Stimulated activated CD4-positive, alpha-beta T cell treated with anti-CD3 and anti-CD28 coated beads, Interleukin-2, amount 100 ng/mL, for 4 hours (primary cell): ENCODE measurements at places on chromosomes 6 and 20.

- DNase-seq: no peak
These were observed 24.4 kb downstream of the COMMD7 start for GRCh38 chr20:32718749-32719348.

DNA sequence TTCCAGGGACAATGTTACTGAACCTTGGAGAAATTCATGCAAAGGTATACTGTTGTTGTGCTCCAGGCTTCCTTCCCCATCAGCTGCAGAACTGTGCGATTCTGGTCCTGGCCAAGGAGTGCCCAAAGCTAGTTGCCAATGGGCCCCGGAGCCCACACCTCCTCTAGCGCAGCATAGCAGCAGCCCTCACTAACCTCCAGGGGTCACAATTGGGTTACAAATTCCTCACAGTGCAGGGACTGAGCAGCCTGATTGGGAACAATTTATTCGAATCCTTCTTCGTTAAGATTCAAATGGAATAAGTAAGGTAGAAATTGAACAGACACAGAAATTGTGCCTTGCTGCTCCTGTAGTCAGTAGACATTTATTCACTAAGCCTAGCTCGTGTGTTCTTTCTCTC is 284.9 kb downstream of the PRKN start:
- no peak for DNase-seq

- DNase-seq: no peak
These were observed 741.8 kb downstream of the HDGFL1 start for GRCh38 chr6:23311211-23311610.

GRCh38 chr6:104325341-104326172 is 534.2 kb downstream of the HACE1 start:
- no peak for DNase-seq

- no peak for DNase-seq
These were observed 87.0 kb upstream of the NFATC2 start for GRCh38 chr20:51629399-51630058.

DNA sequence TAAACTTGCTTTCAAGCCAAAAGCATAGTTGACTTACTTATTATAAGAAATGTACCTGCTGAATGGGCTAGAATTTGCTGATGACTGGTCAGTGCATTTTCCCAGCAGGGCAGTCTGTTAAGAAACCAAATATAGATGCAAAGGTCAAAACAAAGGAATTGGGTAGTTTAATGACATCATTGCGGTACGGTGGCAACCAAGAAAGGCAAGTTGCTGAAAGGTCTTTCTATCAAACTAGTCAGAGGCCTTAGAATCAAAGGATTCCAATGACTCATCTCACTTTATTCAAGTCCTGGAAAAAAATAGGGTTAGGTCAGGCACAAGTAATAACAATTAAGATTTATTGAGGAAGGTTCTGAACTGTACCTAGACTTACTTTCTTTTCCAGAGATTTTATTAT is 76.4 kb downstream of the KIZ start:
- no peak for DNase-seq
